Dermis microvascular lymphatic vessel endothelial cell (primary cell): ENCODE measurements at places on chromosomes 4 and X.
A peak's percentile ranks its signal among the peaks of the same experiment; 100 is the strongest.

DNA sequence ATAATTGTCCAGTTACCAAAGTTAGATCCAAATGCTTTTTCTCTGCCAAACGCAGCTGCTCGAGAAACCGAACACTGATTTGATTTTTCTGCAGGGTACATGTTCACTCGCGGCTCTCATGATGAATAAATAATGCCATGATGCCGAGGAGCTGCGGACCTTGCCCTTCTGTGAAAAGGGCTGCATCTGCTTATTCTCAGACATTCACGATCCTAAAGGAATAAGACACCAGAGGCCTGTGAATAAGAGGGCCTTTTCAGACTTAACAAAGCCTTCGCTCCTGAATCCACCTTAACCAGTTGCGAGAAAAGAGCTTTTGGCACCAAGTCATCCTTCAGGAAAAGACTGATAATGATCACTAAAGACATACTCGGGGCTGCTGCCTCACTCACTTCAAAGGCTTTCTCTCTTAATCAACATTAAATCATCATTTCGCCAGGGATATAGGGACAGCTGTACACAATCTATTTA lies 147.5 kb downstream of the FBXO8 start:
- no peak for DNase-seq

GRCh38 chr4:139963708-139964107 lies 190.3 kb downstream of the MAML3 start:
- no peak for DNase-seq

DNA sequence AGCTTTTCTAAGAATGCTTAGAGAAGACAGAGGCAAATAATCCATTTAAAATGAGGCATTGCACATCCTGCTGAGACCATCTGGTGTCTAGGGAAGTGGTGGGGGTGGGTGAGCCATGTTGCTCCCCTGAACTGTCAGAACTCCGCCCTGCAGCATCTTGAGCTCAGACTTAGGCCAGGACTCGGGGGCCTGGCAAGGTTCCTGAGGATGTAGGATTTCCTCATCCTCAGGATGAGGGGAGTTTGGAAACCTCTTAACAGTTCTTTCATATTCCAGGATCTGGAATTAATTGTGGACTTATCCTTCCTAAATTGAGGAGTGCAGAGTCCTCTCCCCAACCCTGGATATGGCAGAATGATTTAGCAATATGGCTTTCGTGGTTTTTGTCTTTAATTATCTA lies 6.6 kb downstream of the TLL1 start:
- DNase-seq: no peak

GRCh38 chr4:122764821-122765215 lies 32.3 kb downstream of the BBS12 start:
- no peak for DNase-seq

GRCh38 chrX:25112156-25112555 lies 96.4 kb upstream of the ARX start:
- DNase-seq: no peak

DNA sequence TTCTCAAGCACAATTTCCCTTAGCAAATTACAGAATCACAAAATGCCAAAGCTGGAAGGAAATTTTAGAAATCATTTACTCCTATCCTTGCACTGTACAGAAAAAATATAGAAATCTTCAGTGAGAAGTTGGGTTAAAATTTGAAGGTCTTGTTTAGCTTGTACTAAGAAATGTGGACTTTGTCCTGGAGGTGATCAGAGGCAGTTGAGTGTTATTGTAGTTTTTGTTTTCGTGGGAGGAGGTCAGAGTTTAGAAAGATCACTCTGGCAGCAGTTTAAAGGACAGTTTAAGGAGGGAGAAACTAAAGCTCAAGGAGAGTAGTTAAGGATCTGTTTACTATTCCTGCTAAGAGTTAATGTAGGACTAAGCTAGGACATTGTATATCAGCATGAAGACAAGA lies 54.4 kb upstream of the CXorf51B start:
- no peak for DNase-seq

DNA sequence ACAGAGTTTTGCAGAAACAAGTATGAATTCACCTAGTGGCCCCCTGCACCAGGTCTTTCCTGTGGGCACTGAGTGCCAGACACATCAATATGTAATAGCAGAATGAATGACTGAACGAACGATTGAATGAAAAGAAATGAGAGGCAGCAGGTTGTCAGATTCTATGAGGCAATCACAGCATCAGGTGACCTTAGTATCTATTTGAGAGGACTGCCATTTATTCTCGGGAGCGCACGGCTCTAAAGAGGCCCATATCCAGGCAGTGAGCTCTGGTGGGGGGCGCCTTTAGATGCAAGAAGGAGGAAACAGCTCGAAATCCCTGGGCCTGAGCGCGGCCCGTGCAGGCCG lies 528 bp upstream of the SLC25A4 start:
- DNase-seq: no peak

DNA sequence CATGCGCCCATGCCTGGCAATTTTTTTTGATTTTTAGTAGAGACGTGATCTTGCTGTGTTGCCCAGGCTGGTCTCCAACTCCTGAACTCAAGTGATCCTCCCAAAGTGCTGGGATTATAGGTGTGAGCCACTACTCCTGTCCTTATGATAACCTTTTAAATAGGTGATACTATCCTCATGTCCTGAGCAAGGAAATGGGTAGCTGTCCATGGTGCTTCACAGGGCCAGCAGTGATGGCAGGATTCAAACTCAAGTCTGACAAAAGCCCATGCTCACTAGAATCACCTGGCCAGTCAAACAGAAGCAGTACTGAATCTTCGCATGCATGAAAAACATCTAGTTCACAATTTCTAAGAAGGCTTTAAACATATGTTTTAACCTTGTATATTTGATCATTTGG lies 235.1 kb downstream of the NR3C2 start:
- peak; percentile 13 for DNase-seq

- no peak for DNase-seq
Measured at GRCh38 chrX:39067866-39068265, 266.6 kb downstream of the MID1IP1 start.

DNA sequence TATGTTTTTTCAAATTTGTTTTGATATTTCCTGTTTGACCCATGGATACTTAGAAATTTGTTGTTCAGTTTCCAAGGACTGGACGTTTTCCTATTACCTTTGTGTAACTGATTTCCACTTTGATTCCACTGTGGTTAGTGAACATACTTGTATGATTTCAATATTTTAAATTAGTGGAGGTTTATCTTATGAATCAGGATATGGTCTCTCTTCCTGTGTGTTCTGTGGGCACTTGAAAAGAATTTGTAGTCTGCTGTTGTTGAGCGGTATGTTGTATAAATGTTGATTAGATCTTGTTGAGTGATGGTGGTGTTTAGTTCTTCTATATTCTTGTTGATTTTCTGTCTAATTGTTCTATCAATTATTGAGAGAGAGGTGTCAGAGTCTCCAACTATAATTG lies 21.2 kb upstream of the LAMTOR3 start:
- DNase-seq: no peak

DNA sequence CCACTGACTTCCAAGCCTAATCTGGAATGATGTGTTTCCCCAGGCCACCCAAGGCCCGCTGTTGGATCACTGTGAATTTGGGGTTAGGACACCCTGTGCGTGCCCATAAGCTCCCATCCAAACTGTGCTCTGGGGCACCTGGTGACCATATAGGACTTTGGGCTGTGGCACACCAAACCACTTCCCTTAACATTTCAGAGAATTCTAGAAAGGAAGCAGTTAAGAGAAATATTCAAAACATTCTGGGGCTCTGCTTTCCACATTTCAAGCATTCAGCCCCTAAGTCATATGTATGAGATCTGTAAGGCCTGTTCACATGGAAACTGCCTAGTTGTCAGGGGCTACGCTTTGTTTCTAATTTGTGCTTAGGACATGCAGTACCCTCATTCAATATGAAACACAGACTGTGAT lies 14.4 kb downstream of the VGLL1 start:
- no peak for DNase-seq

DNA sequence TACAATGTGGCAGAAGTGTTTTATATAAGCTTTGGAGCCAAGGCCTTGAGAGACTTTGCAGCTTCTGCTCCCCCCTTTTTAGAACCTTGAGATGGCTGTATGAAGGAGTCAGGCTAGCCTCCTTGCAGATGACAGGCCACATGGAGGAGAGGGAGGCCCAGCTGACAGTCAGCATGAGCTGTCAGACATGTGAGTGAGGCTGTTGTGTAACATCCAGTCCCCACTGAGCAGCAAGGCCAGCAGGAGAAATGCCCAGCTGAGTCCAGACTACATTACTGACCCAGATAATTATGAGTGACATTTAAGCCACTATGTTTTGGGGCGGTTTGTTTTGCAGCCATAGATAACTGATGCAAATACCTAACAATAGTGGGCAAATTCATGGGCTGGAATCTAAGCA lies 515.3 kb upstream of the ARX start:
- no peak for DNase-seq

DNA sequence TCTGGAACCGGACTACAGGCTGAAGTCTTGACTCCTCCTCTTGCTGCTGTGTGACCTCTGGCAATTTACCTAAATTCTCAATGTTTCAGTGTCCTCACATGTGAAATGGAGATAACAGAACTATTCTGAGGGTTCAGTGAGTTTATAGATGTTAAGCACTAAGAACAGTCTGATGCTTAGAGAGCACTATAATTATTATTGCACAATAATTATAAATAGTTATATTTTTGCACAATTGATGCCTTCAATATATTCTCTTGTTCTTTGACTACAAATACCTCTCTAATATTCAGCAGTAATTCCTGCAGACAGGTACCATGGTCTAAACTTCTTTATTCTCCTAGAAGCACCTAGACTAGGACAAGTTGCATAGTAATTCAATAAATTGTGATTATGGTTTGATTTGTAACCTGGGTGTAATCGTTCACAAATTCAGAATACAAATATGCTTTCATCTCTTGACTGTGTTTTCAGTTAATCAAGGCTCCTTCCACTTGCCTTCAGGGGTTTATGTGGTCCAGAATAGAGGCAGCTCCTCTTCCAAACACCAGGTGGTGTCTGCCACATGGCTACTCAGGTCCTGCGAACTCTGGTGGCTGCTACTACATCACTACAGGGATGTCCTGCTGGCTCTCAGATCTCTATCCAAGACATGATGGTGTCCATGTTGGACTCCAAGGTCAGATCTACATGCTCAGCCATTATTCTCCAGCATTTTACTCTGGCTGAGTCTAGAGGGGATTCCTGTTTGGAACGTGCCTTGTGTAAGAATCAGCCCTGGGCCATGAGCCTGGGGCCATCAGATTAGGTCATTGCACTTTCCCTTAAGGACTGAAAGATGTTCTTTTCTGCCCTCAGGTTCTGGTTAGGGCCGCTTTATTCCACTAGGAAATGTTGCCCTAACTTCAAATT lies 103.4 kb downstream of the QRFPR start:
- peak; percentile 14 for DNase-seq

DNA sequence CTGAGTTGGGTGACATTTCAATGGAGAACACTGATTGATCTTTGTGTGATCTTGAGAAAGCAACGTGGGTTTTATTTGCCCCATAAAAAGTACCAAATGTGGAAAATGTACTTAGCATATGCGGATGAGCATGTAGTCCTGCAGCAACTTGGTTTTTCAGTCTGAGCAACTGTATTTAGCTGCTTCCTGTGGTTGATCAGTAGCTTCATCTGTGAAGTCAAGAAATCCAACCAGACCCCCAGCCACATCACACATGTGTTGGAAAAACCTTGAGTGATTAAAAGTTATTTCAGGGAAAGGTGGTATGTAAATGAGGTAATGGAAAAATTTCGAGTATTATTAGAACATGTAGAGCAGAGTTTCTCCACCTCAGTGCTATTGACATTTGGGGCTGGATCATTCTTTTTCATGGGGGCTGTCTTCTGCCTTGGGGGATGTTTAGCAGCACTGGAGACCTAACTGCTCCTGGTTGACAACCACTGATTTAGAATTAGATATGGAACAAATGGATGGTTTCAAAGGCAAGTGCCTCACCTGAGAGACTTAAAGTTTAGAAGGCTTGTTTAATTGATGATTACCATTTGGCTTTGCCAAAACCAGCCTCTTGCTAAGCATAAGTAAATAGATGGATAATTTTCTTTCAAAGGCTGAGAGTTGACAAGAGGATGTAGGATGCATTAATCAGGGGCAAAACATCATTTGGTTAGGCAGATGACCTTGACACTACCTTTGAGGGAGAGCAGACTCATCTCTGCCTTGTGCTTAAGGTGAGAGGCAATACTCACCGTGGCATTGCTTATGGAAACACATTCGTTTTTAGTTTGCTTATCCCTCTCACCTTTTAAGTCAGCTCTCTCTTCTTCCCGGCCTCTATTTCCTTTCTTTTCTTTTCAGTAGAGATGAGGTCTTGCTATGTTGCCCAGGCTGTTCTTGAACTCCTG lies 193.0 kb upstream of the RPS6KA3 start:
- no peak for DNase-seq

DNA sequence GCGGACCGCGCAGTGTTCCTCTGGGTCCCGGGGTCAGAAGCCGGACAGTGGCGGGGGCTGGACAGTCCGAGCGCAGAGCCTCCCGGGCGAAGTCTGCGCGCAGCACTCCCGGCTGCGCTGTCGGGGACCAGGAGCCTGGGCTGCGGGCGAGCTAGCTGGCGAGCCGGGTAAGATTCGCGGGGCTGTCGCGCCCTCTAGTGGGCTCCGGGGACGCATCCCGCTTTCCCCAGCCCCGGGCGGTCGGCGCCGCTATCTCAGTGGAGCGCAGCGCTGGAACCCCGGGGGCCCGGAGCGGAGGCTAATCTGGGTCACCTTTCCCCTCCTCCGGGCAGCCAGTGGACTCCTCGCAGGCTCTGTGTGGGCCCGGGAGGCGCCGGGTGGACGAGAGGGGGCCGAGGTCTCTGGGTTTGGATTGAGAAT lies 4.2 kb downstream of the PDGFRA start:
- peak; percentile 91 for DNase-seq

DNA sequence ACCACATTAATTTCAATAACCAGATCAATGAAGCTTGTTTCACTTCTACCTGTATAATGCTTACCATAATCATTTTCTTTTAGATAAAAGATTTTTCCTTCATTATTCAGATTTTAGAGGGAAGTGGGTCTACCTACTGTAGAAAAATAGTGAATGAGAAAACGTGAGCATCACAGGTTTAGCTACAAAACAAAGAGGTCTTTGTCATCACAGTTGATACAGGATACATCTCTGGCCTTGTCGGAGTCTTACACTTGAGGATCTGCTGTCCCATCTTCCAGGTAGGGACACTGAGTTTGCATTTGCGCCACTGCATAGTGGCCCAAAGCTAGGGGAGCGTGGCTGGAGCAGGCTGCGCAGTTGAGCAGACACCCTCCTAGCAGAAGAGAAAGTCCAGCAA lies 710 bp downstream of the CLDN24 start:
- DNase-seq: no peak

GRCh38 chrX:769796-770195 lies 139.2 kb downstream of the SHOX start:
- no peak for DNase-seq

- no peak for DNase-seq
Measured at GRCh38 chr4:60463857-60464502, 736.1 kb upstream of the ADGRL3 start.

- no peak for DNase-seq
Measured at GRCh38 chr4:972651-973424, 531 bp downstream of the DGKQ start.

DNA sequence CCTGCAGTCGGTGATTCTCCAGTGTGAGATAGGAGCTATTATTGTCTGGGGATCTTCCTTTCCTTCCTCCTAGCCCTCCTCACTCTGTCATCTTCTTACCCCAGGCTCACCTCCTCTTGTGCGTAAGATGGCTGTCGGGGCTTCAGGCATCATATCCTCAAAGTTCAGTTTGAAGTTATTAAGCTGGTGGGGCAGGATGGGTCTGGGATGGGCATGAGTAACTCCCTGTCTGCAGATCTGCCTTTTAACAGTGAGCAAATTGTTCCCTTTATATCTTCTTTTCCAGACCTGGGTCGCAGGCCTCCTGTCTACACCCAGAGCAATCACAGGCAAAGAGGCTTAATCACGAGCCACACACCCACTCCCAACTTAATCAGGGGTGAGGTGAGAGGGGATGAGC lies 900 bp upstream of the MTMR1 start:
- DNase-seq: no peak
